ENCODE measurements at places on chromosomes 2 and 18.

DNA sequence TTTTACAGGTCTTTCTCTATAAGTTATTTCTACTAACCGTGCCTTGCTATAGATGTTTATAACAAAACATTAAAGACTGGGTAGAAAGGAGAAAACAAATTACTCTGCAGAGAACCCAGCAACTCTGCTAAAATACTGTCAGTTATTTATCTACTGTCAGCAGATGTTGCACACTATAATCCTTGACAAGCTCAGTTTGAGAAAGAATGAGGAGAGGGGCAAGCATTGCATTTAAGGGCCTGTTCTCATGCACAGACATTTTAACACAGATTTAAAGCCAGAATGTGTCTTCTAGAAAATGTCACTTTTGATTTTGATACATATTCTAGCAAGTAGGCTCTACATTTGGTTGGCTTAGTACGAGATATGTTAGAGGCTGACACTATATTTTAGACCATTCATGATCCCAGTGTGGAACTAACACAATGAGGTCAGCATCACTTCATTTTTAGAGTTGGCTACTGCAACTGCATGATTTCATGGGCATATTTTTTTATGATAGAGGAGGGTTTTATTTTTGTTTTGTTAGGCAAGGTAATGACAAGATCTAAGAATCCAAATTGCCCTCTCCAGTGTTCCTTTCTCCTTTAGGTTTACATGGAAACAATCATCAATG is 516.4 kb downstream of the ZEB2 start:
- DNase-seq, result no peak

DNA sequence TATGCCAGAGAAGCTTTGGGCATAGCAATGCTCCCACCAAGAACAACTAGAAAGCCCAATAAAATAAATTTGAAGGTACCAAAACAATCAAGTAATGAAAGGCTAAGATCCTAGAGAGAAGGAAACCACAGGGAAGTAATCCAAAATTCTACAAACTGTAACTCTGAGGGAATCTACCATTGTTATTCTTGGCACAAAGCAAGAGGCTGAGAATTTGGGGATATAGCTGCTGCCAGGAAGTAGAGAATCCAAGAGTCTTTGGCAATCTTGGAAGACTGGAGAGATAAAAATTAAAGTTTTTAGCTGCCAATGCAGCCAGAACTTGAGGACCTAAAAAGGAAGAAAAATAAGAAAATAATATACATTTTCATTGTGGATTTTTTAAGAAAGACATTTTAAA is 68.5 kb downstream of the PIGN start:
- no peak for DNase-seq

DNA sequence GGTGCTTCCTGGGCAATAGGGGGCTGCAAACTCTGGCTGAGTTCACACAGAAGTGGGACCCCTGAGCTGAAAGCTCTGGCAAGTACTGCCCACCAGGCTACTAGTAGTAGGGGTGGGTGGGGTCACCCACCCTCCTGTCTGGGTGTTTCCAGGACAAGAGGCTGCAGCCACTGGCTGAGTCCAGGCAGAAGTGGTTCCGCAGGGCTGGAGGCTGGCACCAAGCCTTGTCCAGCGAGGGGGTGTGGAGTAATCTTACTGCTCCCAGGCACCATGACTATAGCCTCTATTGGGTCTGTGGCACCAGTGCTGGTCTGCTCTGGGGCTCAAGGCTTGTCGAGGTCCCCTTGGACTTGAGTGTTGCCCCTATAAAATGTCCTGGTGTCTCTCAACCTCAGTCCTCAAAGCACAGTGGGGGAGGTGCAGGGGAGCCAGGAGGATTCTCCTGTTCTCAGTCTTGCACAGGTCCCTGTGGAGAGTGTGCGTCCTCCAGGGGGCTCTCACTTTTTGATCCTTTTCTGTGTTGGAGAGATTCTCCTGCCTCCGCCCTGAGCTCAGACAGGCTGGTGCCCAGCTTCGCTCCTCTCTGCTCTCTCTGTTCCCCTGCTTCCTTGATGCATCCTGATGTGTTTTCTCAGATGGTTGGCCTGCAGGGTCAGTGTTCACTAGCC is 48.1 kb downstream of the NUP35 start:
- no peak for DNase-seq

DNA sequence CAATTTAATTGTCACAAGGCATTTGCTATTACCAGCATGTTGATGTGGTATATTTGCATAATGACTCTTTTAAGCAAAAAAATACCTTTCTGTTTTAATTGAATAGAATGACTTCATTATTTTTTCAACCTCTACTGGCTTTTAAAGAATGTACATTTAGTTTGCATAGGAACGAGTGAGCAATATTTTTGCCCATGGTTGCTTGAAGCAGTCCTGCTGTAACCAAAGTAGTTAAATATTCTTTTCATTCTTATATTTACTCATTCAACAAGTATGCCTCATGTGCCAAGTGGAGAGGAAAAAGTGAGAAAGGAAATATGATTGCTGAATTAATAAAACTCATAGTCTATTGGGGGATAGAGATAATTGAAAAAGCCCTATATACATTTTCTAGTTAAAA is 184.7 kb downstream of the DSEL start:
- DNase-seq, result no peak

DNA sequence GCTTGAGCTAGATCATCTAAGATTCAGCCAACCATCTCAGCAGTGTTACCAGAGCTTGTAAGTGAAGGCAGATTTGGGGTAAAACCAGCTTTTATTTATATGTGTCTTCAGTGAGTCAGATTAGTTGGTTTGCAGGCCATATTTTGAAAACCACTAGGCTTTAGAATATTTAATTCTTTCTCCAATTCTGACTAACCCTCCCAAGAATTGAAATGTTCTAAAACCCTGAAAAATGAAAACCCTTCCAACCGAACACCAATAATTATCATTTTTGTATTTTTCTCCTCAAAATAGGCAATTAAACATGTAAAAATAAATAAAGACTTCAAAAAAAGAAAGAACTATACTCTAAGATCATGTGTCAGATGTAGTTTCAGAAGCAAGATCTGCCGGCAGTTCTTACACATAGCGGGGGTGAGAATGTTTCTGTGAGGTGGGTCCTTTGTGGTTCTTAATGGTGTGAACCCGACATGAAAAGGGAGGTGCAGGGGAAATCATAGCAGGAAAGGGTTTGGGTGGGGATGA is 14.2 kb downstream of the PLEK start:
- DNase-seq, result no peak

DNA sequence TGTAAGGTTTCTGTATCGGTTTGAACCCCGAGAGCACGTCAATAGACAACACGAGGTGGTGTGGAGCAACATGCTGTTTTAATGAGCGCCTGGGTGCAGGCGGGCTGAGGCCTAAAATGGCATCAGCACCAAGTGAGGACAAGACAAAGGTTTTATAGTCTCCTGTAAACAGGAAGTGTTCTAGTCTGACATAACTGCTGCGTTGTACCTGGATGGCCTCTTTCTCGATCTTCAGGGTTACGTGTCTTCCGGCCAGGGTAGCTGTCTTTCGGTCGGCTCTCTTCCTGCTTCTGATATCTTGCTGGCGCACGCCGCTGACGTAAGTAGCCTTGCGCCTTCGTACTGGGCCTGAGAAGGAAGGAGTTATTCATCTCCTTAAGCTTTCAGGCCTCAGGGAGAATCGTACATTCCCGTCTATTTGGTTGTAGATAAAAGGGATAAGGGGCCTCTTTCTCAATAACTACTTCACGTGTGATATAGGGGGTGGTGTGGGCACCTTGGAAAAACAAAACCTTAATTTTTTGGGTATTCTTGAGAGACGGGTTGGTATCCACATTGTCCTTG is 53.5 kb downstream of the KYNU start:
- no peak for DNase-seq

DNA sequence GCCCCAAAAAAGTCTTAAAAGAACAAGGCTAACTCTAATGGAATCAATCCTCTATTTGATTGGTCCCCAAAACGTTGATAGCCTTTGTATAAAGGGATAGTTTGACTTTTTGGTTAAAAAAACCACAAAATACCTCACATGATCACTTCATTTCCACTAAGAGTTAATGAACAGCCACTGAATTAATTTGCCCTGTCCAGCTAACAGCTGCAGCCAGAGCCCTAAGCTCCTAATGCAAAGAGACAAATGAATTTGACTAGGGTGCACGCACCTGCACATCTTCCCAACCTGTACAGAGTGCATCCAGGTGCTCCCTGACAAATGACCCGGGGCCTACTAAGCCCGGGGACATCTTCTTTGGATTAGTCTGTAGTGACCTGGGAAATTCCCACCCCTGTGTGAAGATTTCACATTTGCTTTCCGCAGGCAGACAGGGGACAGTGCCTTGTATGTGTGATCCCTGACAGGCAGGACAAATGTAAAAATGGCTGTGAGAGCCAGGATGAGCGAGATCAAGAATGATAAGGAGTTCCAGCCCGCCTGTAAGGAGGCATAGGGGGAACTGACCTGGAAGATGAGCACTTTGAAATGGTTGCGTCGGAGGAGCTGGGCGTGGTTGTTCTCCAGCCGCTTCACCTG is 893 bp downstream of the CAVIN2 start:
- DNase-seq, result no peak

GRCh38 chr2:128262315-128263253 is 56.1 kb downstream of the HS6ST1 start:
- DNase-seq, result no peak

GRCh38 chr18:13416208-13416607 is 197.6 kb downstream of the LDLRAD4 start:
- no peak for DNase-seq

GRCh38 chr18:57431002-57431382 is 4.2 kb upstream of the ONECUT2 start:
- no peak for DNase-seq

- DNase-seq, result no peak
Measured at GRCh38 chr2:185531721-185532120, 206.9 kb upstream of the FSIP2 start.

- DNase-seq, result no peak
Measured at GRCh38 chr2:71919708-71920107, 228.0 kb downstream of the CYP26B1 start.

DNA sequence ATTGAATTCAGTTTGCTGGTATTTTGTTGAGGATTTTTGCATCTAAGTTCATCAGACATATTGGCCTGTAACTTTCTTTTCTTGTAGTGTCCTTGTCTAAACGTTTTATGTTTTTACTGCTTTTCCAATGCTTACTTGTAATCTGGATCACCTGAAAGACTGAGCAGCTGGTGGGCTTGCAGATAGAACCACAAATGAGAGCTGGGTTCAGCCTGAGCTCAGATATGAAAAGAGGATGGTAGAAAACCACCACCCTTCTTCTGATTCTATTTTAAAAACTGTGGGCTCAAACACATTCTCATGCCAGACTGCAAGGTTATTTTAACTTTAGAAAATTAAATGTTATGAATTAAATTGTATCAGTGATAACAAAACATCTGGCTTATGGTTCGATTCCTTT is 70.8 kb downstream of the DDX18 start:
- no peak for DNase-seq

DNA sequence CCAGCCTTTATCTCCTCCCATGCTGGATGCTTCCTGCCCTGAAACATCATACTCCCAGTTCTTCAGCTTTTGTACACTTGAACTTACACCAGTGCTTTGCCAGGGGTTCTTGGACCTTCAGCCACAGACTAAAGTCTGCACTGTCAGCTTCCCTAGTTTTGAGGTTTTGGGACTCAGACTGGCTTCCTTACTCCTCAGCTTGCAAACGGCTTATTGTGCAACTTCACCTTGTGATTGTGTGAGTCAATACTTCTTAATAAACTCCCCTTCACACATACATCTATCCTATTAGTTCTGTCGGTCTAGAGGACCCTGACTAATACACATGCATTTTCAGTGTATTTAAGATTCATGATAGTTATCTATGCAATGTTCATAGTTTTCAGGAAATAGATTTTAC is 35.8 kb upstream of the ZNF804A start:
- no peak for DNase-seq

DNA sequence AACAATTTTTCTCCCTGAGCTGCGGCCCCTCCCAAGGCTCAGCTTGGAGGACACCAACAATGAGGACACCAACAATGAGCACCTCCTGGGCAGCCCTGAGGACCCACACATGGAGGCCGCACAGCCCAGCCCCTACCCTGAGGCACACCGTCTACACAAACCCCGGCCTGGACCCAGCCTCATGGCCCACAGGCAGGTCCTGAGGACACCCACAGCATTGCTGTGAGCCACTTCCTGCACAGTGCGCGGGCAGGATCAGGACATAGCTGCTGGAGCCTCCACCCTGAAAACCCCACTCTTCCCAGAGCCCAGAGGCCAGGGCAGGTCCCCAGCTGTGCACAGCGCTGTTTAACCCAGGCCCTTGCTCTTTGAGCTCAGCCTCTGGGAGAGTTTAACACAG is 194.3 kb downstream of the RTP5 start:
- DNase-seq, result no peak

DNA sequence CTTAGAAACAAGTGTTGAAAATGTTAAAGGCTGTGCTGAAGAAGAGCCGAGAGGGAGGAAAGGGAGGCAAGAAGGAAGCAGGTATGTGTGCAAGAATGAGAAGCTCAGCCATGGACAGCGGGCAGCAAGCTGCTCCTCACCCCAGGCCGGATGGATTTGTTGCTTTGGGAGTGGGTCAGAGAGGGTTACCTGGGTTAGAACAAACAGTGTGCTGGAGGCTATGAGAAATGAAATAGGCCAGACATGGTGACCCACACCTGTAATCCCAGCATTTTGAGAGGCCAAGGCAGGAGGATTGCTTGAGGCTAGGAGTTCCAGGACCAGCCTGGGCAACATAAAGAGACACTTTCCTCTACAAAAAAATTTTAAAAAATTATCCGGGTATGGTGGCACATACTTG is 97.5 kb downstream of the TANC1 start:
- no peak for DNase-seq

DNA sequence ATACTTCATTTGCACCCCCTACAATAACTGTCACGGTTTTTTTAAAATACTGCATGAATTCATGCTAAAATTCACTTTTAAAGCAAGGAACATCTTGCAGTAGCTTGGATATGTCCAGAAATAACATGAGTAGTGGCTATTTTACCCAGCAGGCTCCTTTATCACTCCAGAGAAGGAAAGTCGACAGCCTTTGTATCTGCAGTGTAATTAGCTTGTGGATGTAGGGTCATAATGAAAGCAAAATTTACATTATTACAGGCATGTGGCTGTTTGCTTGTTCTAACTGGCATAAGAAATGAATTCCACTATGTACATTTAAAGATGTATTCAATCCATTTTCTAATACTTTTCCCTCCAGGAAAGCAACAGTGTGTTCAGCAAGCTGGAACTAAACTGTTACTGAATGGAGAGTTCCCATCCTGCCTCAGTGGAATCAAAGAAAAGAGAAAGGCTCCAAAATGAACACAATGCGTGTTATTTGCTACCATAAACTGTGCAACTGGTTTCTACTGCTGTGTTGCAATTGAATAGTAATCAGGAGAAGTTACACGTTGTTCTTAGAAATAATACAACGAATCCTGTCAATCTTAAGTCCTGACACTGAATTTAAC is 321.2 kb upstream of the VRK2 start:
- DNase-seq, result no peak
